MCF 10A (cell line): ENCODE measurements at places on chromosomes 5 and 9. TPM values are rescaled to one million over a fixed set of nuclear protein-coding genes. Genes with fewer than 3 reads are reported as not detected.

Gene SPAAR
- 0.27 and 0.72 TPM in 2 replicates for total RNA-seq

Gene C5orf15
- 35.1 and 53.2 TPM in 2 replicates for total RNA-seq

Gene TAF1L
- not detected in 2 replicates for total RNA-seq

Gene TIMD4
- total RNA-seq: not detected in 2 replicates

Gene TRIM7
- total RNA-seq: 26.3 and 27.0 TPM in 2 replicates

GRCh38 chr9:110918316-110919049 lies 119.8 kb downstream of the LPAR1 start:
- peak; percentile 61 for DNase-seq

- no peak for DNase-seq
These were observed 14.2 kb downstream of the RFX3 start for GRCh38 chr9:3511551-3511950.

- DNase-seq: no peak
These were observed 210.1 kb upstream of the TRIM32 start for GRCh38 chr9:116476935-116477381.

DNA sequence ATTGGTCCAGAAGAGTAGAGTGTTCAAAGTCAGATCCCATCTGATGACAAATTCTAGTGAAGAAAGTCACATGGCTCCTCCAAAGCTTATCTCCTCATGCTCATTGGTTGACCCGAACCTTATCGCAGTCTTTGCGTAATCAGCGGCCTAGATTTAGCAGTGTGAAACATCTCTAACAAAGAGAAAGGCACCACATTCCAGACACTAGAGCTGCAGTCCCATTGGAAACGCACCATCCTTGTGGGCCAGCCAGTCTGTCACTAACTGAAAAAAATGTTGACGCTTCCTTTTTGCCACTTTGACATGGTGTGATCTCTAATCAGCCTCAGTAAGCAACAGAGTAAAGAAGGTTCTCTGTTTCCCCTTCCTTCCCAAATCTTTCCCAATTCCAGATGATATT lies 458.0 kb upstream of the WWC1 start:
- DNase-seq: no peak

DNA sequence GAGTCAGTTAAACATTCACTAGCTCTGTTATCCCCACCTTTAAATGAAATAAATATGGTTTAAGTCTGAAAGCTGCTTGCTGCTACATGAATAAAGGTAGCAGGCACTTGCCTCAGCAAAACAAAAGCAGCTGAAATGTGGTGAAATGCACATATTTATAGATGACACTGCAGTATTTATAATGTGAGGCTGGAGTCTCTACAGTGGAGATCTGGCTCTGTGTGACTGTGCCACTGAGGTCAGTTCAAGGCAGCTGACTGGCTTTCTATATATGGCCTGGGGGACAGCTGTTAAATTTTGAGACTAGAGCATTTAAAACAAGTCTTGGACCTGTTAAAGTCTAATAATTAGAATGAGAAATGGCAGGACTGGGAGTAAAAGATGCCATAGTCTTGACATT lies 859.6 kb upstream of the SEMA6A start:
- DNase-seq: no peak

- DNase-seq: no peak
These were observed 99.3 kb downstream of the NUDT12 start for GRCh38 chr5:103463261-103463660.

GRCh38 chr9:93203026-93203717 lies 19.2 kb downstream of the WNK2 start:
- no peak for DNase-seq

- no peak for DNase-seq
These were observed 144.7 kb downstream of the GABBR2 start for GRCh38 chr9:98563988-98564387.

DNA sequence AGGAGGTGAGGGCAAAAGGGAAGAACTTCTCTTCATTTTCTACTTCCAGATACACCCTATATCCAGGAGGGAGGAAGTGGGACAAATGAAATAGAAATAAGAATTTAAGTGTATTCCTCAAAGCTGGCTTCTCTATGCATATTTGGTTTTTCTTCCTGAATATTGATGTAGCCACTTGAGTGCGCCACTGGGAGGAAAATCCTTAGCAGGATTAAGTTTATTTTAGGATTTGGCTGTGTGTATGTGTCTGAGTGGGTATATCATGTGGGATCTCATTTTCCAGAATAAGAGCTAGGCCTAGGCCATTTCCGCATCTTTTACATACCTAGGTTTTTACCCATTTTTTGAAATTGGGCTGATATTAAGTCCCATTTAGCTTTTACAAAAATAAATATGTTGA lies 42.5 kb downstream of the MAP1B start:
- DNase-seq: no peak

DNA sequence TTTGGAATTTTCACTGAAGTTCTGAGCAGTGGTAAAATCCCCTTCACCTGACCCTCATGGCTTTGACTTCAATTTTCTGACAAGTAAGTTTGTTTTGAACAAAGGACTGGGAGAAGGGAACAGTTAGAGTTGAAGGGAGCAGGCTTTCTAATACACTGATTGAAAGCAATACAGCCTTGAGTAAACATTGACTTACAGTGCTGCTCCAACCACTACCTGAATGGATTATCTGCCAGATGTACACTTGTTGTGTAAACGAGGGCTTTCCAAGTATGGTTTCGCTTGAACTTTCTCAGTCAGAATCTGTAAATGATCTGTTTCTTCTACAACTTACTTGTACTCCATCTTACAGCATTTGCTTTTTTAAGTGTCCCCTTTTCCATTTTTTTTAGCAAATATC lies 1414.9 kb upstream of the NUDT12 start:
- DNase-seq: no peak

DNA sequence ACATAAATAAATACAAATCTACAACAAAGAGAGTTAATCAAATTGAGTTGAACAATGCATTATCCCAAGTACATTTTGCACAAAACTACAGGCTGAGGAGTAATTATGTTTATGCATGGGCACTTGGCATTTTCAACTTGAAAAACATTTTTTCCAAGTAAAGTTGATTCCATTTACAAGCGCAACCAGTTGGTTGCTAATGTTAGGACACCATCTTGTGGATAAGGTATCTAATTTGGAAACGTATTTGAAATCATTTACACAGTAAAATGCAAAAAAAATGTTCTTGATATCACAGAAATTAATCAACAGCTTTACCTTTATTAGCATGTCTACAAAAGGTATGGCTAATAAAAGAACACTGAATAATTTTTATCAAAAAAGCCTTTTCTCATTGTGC lies 18.8 kb downstream of the FTMT start:
- DNase-seq: peak; percentile 28

- DNase-seq: peak; percentile 33
These were observed 149.4 kb downstream of the CD180 start for GRCh38 chr5:67047160-67047559.

DNA sequence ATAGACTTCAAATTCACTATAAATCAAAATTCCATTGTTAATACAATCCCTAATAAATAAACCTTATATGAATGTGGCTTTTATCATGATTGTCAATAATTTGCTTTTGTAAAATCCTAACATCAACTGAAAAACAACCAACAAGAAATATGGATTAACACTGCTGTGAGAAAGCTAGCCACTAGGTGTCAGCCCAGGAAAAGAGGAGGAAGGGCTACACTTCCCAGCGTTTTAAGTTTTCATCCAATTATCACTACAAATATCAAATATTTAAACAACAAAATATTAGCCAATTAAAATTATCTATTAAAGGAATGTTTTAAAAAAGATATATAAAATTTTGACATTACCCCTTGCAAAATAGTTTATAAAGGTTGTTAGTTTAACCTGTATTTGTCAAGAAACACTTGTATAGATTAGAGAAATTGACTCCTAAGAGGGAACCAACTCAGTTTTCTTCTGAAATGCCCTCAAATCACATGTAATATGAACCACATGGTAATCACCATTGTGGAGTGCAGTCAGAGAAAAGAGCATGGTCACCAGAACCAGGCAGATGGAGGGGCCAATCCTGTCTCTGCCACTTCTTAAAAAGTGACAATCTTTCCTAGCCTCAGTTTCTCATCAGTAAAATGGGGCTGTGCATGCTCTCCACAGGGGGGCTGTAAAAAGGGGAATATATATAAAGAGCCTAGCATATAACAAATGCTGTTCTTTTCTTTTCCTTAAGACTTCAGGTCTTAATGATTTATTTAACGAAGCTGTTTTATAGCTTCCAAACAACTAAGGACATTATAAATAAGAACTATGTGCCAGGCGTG lies 188.2 kb downstream of the CRB2 start:
- DNase-seq: peak; percentile 53

- DNase-seq: no peak
These were observed 29.3 kb downstream of the ERAP1 start for GRCh38 chr5:96778409-96778808.

DNA sequence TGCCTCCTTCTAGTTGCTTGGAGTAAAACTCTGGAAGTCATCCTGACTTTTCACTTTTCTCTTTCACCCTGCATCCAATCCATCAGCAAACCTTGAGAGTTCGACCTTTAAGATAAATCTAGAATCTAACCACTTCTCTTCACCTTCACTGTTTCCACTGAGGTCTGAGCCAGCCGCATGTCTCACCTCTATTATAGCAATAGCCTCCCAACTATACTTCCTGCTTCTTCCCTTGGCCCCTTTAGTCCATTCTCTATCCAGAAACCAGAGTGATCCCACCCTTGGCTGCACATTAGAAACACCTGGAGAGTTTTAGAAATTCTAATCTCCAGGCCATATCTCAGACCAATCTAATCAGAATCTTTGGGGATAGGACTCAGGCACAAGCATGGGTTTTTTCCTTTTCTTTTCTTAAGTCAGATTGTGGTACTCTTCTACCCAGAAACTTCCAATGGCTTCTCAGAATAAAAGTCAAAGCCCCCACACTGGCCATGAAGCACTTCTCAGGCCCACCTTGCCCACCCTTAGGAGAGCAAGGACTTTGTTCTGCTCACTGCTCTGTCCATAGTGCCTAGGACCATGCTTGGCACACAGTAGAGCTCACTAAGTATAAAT lies 33.1 kb downstream of the MFAP3 start:
- no peak for DNase-seq
